ENCODE measurements at places on chromosomes 7 and 10.

DNA sequence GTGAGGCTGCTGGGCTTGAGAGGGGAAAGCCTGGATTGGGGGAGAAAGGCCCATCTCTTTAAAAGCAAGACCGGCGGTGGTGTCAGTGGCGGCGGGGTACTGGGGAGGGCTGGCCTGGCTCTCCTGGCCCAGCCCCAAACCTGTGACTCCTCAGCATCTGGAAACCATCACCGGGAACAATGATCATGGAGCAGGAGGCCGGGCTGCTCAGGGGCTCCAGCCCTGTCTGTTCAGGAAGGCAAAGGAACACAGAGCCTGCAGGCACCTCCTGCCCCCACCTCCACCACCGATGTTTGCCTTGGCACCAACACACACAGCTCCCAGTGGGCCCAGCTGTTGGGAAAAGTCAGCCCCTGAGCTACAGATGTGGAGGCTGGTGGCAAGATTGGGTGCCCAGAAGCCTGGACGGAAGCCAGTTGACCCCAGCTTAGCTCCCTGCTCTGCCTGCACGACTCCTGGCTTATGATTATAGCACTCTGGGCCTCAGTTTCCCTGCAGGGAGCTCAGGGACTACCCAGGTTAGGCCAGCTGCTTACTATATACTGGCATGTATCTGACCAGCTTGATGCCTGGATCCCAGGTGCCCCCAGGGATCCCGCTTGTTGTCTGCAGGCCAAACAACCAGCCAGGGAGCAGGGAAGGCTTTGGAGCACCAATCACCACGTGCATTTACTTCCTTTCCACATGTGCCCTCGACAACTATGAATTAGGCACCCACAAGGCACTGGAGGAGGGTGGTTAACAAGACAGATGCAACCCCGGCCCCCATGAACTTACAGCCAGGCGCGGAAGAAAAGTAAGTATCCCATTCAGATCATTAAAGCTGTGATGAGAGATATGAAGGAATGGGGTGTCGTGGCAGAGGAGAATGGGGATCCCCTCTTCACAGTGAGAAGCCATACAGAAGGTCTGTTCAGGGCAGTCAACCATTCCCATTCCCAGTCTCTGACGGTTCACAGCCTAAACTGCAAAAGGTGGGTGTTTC, 37.3 kb downstream of the ZCCHC24 start:
- DNase-seq: no peak

- no peak for DNase-seq
These were observed 819 bp downstream of the UNCX start for GRCh38 chr7:1233333-1234048.

- DNase-seq: no peak
These were observed 58.0 kb upstream of the PRKAR2B start for GRCh38 chr7:106986450-106986977.

- DNase-seq: no peak
These were observed 466.1 kb upstream of the FOXK1 start for GRCh38 chr7:4216016-4216415.

DNA sequence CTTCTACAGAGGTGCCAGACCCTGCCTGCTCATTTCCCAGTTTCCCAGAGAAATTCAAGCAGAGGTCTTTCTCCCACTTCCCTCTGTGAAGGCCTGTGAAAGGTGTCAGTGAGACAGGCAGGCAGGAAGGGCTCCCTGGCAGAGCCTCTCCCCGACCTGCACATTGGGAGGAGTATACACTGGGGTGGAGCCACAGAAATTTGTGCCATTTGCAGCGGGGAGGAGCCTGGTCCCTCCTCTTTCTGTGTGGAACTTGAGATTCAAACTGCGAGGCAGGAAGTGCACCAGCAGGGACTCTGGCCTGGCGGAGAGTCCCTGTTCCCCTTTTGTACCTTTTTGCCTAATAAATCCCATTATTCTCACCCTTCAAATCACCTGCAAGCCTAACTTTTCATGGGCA, 54.6 kb upstream of the OPN4 start:
- DNase-seq: no peak

GRCh38 chr7:131052285-131052904, 275.3 kb upstream of the MKLN1 start:
- DNase-seq: no peak

- DNase-seq: no peak
These were observed 18.7 kb upstream of the CBLL1 start for GRCh38 chr7:107725138-107725740.

- DNase-seq: no peak
These were observed 91.6 kb downstream of the DNMBP start for GRCh38 chr10:99917963-99918825.

GRCh38 chr7:155247479-155248365, 50.0 kb upstream of the INSIG1 start:
- no peak for DNase-seq

DNA sequence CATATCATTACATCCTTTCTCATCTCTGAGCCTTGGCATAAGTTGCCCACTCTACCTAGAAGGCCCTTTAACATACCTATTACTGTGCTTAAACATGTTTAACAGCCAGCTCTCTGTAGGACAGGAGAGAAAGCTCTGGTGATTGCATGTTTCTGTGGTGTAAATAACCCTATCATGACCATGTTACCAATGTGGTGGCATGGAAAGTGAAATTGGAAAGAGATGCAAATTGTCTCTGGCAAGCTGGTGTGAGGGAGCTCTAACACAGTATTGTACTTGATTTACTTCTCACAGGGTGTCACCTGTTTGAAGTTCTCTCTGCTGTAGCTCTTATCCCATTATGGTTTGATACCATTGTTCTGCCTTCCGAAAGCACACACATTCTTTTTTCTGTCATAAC, 231.8 kb upstream of the DKK1 start:
- DNase-seq: no peak

DNA sequence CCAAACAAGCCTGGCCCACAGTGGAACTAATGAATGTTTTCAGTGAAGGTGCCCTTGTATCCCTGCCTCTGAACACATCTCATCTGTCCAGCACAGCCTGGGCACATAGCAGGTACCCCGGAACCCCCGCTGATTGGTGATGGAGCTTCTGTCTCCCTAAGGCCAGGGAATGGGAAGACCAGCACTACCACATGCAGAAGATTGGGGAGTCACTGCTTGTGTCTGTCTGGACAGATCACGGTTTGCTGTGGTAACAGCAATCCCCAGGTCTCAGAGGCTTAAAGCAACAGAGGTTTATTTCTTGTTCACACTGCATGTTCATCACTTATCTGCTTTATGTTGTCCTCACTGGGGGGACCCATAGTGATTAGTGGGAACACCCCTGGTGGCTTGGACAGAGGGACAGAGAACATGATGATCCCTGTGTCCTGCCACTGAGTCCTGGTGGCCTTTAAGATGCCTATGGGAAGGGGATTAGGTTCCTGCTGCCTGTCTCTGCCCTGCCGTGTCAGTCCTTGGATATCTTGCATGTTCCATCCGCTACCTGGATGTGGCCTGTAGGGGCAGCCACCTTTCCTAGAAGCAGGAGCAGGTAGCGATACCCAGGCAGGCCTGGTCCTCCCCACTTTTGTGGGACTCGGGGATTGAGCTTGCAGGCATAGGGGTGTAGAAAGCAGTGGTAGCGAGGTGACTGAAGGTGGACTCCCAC, 3.6 kb downstream of the TSPAN14 start:
- no peak for DNase-seq

DNA sequence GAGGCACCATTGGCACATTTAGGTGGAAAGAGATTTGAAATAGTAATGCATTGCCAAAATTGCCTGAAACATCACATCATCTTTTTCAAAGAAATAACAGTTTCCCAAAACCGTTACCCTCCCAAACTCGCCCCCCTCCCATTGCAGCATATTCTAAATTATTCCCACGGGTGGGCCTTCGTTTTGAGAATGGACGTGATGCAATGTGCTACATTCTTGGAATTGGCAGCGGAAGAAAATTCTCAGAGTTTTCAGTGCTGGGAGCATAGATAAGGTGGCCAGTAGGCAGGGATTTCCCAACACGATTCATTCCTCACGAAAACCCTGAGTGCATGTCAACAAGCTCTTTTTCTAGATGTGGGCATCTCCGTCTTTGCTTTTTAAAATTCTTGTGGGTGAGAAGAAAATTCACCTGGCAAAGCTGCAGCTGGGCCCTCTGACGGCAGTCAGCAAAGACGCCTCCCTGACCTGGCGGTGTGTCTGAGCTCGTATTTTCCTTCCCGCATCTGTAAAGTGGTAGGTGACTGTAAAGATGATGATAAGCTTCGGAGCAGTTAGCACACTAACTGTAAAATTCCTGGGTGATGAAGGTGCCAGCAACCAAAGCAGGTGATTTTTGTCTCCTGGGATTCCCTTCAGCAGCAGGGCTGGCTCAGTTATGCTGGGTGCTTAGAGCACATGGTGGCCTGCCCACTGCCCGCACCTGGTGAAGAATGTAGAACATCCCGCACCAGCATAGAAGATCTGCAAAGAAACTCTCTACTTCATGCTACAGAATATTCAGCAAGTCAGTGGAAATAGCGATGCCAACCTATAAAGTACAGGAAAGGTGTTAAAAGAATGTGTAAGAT, 141.9 kb upstream of the KLF6 start:
- no peak for DNase-seq

DNA sequence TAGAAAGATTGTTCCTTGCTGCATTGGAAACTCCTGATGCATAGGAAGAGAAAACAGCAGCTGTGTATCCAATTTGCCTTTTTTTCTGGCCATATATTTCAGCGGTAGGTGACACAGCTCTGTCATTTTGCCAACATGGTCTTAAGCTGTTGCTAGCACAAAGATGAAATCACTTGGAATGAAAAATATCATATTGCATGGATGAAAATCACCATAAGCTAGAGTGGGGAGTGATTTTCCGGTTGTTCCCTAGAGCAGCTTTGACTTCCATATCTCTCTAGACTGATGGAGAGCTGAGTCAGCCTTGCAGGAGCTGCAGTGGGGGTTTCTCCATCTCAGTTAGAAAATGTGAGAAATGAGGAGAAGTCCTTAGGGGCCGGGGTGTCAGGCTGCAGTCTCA, 38.3 kb upstream of the BTBD16 start:
- DNase-seq: no peak

DNA sequence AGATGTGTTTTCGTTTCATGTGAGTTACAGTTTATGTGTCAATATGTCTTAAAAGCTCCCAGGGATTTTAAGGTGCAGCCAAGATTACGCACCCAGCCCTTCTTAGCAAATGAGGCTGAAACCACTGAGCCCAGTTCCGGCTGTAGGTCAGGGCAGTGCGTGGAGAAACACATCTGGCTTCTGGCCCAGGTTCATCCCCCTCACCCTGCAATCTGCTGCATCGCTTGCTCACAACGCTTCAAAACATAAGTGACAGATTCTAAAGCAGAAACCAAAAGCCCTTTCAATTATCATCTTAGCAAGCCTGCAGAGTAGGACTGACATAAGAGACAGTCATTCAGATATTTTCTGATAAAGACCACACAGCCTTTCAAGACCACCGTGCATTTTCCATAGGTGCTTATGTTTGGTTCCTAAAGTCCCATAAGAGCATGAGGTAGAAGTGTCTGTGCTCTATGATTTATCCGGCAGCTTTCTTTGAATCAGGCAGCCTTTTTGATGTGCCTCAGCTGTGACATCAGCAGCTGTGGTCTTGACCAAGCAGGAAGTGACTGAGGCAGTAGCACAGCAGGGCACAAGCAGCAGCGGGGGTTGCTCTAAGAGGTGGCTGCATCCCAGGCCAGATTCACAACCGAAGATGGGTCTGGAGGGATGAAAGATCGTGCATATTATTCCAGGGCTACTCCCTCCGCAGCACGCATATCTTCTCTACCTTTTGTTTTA, 72.1 kb upstream of the LYZL2 start:
- DNase-seq: peak; percentile 42

DNA sequence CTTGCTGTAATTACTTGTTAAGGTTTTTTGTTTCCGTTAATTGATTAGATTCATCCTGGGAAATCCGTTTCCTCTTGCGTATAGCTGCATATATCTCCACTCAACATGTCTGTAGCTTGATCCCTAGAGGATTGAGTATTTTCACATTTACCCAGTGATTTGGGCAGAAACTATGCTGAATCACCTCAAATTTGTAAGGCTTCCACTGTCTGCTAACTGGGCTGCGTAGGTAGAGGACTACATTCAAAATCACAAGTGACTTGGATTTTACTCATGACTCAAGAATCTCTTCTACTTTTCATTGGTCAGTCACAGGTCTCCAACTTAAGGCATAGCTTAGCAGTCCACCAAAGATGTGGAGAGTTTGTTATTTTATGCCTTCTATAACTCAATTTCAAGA, 141.8 kb downstream of the POLR1F start:
- DNase-seq: no peak

DNA sequence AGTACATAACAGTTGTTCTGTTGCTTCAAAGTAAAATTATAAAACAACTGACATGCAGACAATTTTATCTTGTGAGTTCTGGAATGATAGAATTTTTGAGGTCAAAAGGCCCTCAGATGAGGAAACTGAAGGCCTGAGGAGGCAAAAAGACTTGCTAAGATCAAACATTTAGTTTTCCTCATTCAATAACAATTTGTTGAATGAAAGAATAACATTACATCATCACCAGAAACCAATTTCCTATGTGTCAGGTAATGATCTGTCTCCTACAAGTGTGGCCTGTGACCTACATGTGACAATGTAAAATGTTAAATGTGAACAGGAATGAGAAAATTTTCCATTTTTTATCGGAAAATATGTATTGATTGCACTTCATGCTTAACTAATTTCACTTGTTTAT, 16.6 kb upstream of the ASB4 start:
- no peak for DNase-seq

DNA sequence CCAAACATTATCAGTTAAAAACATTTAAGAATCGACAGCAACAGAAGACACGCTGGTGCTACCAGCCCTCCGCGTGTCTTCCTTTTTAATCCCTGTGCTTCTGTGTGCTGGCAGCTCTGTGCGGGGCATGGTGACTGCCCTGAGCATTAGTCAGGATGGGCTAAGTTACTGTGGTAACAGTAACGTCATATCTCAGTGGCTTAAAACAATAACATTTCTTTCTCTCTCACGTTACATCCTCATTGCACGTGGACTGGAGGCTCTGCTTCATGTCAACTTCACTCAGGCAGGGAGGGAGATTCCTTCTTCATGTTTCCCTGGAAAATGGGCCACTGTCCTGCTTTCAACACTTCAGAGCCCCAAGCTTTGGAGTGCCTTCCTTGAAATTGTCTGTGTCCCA, 378.5 kb downstream of the CCSER2 start:
- DNase-seq: no peak

- no peak for DNase-seq
These were observed 103.3 kb downstream of the CLEC2L start for GRCh38 chr7:139626817-139627216.

GRCh38 chr10:19041171-19041570, 7.4 kb upstream of the MALRD1 start:
- DNase-seq: no peak

DNA sequence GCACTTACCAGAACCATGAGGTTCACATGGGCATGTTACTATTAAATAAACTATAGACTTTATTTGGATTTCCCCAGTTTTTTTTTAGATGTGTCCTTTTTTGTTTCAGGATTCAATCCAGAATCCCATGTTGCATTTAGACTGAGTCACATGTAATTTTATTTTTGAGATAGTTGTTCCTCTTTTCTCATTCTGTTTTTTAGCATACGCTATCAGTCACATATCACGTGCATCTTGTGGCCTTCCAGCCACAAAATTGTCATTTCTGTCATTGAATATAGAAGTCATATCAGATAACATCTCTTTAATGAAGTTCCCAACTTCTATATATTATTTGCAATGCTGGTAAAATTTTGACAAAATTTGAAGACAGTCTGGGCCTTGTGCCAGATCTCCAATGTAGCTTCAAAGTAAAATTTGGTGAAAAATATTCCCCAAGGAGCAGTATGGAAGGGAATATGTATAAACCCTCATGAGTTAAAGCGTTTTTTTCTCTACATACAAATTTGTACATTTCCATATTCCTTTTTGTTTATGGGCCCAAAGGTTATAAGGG, 132.3 kb upstream of the MKI67 start:
- DNase-seq: peak; percentile 24

GRCh38 chr7:35849158-35849831, 48.4 kb downstream of the SEPTIN7 start:
- no peak for DNase-seq
